ENCODE measurements at places on chromosomes 5 and 9. TPM values are rescaled to one million over a fixed set of nuclear protein-coding genes. Genes with fewer than 3 reads are reported as not detected.

Gene SYK
- 0.13 TPM for total RNA-seq

Gene TTLL11
- 2.6 TPM for total RNA-seq

Gene MEIKIN
- total RNA-seq: not detected

Gene TOR1B
- 22.1 TPM for total RNA-seq

Gene PROP1
- not detected for total RNA-seq

Gene STKLD1
- 0.76 TPM for total RNA-seq

Gene SLC36A2
- not detected for total RNA-seq

DNA sequence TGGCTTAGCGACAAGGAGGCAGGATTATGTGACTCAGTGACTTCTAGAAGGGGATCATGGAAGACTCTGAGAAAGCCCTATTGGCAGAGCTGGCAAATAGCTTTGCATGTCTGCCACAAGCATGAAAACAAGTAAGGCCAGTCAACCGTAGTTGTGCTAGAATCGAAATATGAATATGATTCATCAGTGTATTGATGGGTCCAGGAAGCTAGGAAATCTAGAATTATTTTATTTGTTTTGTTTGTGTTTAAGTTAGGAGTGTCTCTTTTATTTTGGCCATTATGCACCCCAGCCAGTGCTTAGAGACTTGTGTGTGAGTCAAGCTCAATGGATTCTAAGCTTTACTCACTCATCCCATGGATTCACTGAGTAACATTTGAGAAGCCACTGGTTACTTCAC, 3.8 kb upstream of the ITGA2 start:
- no peak for DNase-seq

DNA sequence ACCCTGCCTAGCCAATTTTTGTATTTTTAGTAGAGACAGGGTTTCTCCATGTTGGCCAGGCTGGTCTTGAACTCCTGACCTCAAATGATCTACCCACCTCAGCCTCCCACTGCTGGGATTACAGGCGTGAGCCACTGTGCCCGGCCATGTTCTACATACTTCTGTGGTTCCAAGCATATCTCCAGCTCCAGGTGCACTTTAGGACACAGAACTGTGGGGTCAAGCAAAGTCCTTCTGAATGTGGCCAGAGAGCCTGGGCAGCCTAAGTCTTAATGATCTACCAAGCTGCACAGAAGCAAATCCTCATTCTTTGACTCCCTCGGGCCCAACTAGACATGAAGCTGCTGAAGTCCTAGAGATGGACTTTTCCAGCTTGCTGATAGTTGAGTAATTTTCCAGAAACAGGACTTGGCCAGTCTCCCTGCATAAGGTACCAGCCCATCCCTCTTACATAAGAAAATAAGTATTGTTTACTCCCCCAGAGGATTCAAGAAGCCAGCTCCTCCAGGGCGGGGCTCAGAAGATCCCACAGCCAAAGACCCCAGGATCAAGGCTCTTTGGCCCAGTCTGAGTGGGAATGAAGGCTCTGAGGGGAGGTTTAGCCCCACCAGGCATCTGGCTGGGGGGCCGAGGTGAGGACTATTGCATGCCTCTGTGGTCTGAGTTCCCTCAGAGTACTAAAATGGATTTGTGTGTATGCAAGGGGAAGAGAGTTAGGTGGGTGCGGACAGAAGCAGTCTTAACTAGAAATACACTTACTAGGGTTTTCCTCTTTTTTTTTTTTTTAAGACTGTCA, 8.7 kb downstream of the CLTB start:
- DNase-seq: no peak

GRCh38 chr5:91126888-91127287, 256.2 kb downstream of the ARRDC3 start:
- no peak for DNase-seq

- DNase-seq: peak; percentile 39
Measured at GRCh38 chr9:127865645-127866464, 11.4 kb upstream of the ENG start.

DNA sequence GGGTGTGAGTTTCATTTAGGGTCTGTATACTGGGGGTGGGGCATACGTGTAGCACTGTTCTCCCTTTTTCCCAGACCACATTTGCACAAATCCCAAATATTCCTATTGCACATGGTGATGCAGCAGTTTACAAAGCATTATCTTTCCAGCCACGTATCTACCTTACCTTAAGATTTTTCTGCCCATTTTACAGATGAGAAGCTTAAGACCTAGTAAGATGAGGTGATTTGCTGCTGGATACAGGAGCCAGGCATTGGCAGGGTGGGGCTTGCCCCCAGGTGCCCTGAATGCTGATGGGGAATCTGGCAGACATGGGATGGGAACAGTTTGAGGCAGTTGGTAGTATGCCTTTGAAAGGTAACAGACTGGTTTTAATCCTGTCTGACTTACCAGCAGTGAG, 12.5 kb downstream of the LHX2 start:
- DNase-seq: no peak

DNA sequence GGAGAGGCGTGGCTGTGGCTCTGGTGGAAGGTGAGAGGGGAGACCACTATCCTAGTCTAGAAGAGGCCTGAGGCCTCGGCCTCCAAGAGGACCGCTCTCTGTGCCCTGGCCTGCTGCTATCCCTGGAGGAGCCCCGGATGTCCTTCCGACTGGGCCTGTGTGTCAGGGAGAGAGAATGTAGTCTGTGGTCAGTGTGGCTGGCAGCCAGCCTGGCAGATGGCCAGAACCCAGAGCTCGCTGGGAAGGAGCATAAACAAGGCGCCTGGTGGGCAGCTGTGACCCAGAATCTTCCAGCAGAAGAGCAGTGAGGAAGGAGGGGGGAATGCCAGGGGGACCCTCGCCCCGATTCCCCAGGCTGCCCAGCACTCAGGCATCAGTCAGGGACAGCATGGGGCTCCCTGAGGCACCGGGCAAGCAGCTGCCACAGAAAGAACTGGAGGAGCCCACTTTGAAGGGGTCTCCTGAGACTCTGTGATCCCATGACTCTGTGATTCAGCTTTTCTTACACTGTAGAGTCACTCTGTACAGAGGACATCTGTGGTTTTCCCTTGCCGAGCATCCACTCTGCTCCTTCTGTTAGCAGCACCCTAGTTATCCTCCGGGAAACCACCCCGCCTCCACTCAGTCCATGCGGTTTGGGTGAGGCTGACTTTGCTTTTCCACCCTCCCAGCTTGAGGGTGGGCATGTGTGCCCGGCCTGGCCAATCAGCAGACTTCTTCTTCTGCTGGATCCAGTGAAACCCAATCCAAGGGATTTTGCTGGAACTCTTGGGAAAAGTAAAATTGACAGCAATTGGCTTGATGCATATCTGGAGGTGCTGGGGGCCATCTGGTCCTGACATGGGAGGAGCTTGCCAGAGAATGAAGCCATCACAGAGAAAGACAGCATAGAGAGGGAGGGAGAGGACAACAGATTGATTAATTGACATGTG, 46.2 kb upstream of the PWWP2A start:
- no peak for DNase-seq

DNA sequence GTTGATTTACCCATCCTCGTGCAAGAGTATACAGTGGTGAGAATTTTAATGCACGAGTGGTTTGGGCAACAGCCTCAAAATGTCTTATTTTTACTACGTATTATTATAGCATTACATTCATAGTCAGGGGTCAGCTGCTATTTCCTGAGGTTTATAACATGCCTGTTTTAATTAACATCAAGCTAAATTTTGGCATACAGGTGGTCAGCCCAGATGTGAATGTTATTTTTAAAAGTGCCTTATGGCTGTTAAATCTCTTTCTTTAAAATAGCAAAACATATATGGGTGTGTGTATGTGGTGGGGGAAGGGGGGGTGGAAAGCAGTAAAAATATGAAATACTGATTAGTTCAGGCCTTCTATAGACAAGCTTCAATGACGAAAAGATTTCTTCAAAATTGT, 424.5 kb upstream of the CLINT1 start:
- no peak for DNase-seq

GRCh38 chr5:2946315-2946714, 194.8 kb upstream of the IRX2 start:
- no peak for DNase-seq

DNA sequence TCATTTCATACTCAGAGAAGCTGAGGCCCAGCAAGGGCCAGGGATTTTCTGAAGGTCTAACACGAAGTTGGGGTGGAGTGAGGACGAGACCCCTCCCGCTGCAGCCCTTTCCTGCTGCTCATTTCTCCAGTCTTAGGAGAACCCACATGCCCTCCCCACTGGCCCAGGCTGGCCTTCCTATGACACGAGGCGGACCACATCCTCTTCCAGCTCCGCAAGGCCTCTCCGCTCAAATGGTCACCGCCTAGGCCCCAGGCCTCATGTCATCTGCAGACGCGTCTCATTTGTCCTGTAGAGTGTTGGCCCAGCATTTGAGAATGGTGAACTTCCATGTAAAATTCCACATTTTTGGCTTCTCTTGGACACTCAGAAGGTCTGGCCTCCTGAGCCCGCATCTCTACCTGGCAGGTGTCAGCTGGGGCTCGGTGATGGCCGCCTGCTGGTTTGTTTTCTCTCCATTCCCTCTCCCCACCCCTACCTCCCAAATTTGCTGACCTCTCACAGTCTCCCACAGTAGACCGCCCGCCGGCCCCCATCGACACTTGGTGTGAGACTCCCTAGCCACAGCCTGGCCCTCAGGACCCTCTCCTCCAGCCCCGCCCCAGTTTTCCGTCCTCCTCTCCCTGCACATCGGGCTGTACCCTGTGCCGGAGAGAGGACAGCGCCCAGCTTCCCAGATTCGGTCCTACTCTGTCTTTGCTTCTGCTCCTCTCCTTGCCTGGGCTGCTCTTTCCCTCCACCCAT, 51.7 kb downstream of the ERGIC1 start:
- DNase-seq: no peak

- DNase-seq: no peak
Measured at GRCh38 chr9:86387376-86387775, 33.2 kb upstream of the TUT7 start.

GRCh38 chr5:140381351-140381750, 20.3 kb upstream of the ANKHD1 start:
- DNase-seq: no peak

- peak; percentile 65 for DNase-seq
Measured at GRCh38 chr5:96614110-96614691, 48.0 kb upstream of the CAST start.

- peak; percentile 73 for DNase-seq
Measured at GRCh38 chr9:93575796-93576257, 557 bp upstream of the PHF2 start.

GRCh38 chr9:784202-784601, 57.3 kb upstream of the DMRT1 start:
- DNase-seq: no peak

GRCh38 chr5:168174376-168174775, 117.1 kb upstream of the WWC1 start:
- DNase-seq: no peak

GRCh38 chr5:170633235-170634081, 129.6 kb downstream of the KCNIP1 start:
- no peak for DNase-seq

- DNase-seq: no peak
Measured at GRCh38 chr9:133863257-133863592, 125.1 kb upstream of the SARDH start.

GRCh38 chr5:181054138-181054537, 14.1 kb downstream of the BTNL9 start:
- no peak for DNase-seq

All from activated CD8-positive, alpha-beta T cell treated with anti-CD3 and anti-CD28 coated beads, Interleukin-2, amount 10 ng/mL, durations not matched to agents 7 days and 5 days (primary cell).